Thymus (tissue), 14 donors: ENCODE measurements at places on chromosomes 11 and 22. TPM values are rescaled to one million over a fixed set of nuclear protein-coding genes. Genes with fewer than 3 reads are reported as not detected.

- DNase-seq, result no peak
These were observed 38.0 kb downstream of the IL18BP start for GRCh38 chr11:72036687-72037086.

DNA sequence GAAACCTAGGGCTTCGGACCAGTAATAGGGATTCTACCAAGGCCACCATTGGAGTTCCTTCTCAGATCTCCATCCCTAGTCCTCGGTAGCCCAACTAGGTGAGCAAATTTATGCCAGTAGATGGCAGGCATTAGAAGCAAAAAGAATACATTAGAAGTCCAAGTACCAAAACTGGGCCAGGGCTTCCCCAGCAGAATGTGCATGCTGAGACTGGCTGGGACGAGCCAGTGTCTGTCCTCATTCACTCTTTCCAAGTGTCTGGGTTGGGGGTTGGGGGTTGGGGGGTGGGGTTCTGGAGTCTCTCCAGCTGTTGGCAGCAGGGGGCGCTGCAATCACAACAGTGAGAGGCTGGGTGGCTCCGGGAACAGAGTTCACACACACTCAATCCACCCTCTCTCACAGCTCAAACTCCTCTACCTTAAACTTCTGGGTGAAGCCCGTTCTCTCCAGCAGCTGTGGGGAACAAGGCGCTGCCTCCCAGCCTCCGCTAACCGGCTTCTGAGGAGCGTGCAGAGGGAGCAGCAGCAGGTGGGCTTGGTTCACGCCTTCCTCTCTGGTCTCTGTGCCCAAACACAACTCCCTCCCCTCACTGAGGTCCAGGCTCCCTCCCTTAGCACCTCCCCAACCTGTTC, 57.5 kb downstream of the BTG4 start:
- peak; percentile 46 for DNase-seq

DNA sequence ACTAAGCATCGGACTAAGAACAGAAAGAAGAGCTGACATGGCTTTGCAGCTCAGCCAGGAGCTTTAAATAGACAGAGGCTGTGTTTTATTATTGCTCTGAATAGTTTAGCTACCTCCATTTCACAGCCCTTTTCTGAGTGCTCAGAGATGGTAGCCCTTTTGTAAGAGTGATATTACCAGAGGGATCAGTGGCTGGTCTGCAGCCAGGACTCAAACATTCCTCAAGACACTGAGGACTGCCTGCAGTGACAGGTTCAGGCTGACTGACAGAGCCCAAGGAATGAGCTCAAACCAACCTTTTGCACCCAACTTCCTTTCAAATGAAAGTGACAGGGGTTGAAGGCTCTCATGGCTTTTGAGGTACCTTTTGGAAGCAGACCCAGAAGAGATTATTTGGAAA, 189.0 kb downstream of the DDX10 start:
- peak; percentile 4 for DNase-seq

- DNase-seq, result no peak
These were observed 30.6 kb upstream of the TFIP11 start for GRCh38 chr22:26542831-26543230.

GRCh38 chr22:45211435-45211834, 29.3 kb downstream of the KIAA0930 start:
- no peak for DNase-seq

DNA sequence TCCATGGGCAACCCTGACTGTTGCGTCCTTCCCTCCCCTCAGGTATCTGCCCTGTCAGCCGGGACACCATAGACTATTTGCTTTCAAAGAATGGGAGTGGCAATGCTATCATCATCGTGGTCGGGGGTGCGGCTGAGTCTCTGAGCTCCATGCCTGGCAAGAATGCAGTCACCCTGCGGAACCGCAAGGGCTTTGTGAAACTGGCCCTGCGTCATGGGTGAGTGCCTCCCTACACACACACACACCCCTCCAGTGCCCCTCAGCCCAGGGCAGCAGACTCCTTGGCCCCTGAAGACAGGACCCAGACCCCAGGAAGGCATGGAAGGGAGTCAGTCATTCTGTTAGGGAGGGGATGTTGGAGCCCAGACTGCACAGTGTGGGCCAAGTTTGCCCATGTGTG, 17.9 kb upstream of the UVRAG start:
- no peak for DNase-seq

SNX32 gene
- total RNA-seq, result 0.38 TPM

ROM1 gene
- 1.7 TPM for total RNA-seq

TMPRSS6 gene
- 0.57 TPM for total RNA-seq

PARVG gene
- 60.8 TPM for total RNA-seq

ZNF202 gene
- 5.7 TPM for total RNA-seq

ROBO4 gene
- 1.5 TPM for total RNA-seq

NXPE4 gene
- not detected for total RNA-seq
